ENCODE measurements at places on chromosomes 2 and 18. TPM values are rescaled to one million over a fixed set of nuclear protein-coding genes. Genes with fewer than 3 reads are reported as not detected.

Gene ANKRD29
- total RNA-seq = 1.1 TPM

- DNase-seq = no peak
- peak overlapping the region; percentile 69 for H3K27ac ChIP-seq
- no peaks in the 10 kb centered on the region for H3K27me3 ChIP-seq
- H3K4me1 ChIP-seq = peaks cover 14% of the 10 kb centered on the region
- H3K4me3 ChIP-seq = no peak overlapping the region
Measured at GRCh38 chr2:8598295-8599165, 83.3 kb upstream of the ID2 start.

DNA sequence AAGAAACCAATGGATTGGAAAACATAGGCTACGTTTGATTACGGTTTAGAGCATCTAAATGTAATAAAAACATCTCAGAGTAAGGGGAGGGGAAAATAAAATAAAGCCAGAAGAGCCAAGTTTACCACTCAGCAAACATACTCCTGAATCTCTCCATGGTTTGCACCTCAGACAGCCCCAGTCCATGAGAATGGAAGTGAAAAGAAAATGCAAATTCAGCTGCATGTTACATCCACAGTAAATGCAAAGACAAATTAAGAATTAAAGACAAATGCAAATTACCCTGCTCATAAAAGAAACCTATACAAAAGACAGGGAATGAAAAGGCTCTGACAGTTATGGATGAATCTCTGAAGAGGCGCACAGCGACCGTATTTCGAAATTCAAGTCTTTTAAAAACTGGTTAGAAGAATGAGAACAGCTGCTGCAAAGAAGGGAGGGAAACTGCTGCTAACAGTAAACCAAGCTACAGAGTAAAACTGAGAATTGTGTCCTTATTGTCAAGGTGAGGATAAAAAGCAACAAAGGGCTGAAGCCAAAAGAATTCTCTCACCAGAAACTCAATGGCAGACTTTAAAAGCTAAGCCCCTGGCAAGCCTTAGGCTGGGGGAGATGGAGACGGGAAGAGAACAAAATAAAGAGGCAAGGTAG is 197.9 kb upstream of the ACVR2A start:
- no peaks in the 10 kb centered on the region for H3K36me3 ChIP-seq
- H3K27ac ChIP-seq = no peak overlapping the region
- no peak overlapping the region for H3K4me3 ChIP-seq
- no peaks in the 10 kb centered on the region for H3K4me1 ChIP-seq

DNA sequence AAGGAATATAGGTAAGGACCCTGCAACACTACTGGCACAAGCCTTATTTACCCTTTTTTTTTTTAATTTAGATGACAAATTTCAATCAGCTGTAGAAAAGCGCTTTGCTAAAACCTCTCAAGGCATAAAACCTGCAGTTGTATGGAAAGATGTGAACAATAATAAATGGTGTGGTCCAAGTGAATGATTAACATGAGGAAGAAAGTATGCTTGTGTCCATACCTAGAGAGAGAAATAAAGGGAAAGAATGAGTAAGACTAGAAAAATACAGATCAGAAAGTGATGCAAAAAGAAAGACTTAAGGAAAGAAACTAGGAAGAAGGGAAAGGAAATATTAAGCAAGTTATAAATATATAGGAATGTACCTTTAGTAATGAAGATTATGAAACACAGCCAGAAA is 119.2 kb upstream of the SCN7A start:
- no peaks in the 10 kb centered on the region for H3K36me3 ChIP-seq
- no peak overlapping the region for H3K4me3 ChIP-seq
- no peak overlapping the region for H3K27ac ChIP-seq
- no peaks in the 10 kb centered on the region for H3K27me3 ChIP-seq
- H3K4me1 ChIP-seq = no peaks in the 10 kb centered on the region
- no peak for DNase-seq

Data from right lobe of liver (tissue), 6 donors.